ENCODE measurements at places on chromosomes 3 and 15.

DNA sequence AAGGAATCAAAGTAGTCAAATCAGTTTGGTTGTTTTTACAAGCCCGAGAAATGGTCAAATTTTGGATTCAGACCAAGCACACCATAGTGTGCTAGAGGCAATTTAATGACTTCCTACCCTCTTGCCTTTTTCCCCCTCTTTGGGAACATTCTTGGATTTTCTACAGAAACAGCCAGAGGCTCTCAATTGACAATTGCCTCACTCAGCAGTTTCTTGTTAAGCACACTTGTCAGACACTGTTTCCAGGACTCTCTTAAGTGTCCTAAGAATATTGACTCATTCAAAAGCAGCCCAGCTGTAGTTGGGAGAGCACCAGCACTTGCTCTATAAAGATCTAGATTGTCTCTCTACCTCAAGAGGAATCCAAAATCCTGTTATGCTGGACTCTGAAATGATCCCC is 1.5 kb upstream of the SLC35G2 start:
- DNase-seq = no peak

DNA sequence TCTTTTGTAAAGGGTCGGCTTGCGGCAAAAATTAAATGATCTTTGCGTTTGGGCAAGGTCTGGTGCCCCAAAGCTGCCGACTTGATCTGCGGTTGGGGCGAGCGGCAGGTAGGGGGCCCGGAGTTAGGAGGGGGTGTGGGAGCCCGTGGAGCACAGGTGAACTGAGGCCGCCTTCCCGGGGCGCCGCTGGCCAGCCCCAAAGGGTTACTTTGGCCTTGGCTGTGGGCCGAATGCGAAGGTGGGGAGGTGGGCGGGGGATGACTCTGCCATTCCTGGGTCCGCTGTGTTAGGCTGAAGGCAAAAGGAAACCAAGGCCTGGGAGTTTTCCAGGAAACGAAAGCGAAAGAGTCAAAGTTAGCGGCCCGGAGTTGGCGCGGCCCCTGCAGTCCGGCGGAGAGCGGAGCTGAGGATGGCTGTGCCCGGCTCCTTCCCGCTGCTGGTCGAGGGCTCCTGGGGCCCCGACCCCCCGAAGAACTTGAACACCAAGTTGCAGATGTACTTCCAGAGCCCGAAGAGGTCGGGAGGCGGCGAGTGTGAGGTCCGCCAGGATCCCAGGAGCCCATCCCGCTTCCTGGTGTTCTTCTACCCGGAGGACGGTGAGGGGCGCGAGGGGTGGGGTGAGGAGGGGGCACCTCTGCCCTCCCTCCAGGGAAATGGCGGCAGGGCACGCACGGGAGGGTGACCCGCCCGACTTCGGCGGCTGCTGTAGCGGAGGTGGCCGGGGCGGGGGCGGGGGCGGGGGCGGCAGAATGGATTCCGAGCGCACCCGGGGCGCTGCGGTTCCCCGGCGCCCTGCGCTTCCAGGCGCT is at the start of gene PARP14:
PARP14 (plus strand) TSS at position 365 of the 809 bp plus-strand sequence; CDS start at position 410, 45 bp downstream.
- DNase-seq = peak; percentile 94

DNA sequence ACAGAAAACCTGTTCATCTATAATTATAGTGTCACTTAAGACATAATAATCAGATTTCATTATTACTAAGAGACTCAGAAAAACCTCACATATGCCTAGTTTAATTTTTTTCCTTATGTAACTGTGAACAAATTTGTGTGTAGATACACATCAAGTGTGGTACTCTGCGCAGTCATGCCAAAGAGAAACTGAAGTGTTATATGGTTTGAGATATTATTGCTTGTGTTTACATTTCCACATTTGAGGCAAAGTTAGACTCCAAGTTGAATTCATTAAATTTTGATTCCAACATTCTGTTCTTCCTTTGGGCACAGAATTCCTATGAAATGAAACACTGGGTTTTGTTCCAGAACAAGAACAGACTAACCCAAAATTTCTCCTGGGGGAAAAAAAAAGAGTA is 2.2 kb downstream of the MBNL1 start:
- peak; percentile 33 for DNase-seq

DNA sequence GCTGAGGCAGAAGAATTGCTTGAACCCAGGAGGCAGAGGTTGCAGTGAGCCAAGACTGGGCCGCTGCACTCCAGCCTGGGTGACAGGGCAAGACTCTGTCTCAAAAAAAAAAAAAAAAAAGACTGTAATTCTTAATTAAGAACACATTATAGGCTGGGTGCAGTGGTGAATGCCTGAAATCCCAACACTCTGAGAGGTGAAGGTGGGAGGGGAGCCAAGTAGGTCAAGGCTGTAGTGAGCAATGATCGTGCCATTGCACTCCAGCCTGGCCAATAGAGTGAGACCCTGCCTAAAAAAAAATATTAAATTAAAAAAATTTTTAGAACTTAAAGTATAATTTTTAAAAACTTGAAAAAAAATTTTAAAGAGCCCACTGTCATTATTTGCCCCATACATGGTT is 13.4 kb upstream of the ARPIN start:
- DNase-seq = no peak

- no peak for DNase-seq
Observed at GRCh38 chr3:188448813-188449212, 294.9 kb downstream of the LPP start.

DNA sequence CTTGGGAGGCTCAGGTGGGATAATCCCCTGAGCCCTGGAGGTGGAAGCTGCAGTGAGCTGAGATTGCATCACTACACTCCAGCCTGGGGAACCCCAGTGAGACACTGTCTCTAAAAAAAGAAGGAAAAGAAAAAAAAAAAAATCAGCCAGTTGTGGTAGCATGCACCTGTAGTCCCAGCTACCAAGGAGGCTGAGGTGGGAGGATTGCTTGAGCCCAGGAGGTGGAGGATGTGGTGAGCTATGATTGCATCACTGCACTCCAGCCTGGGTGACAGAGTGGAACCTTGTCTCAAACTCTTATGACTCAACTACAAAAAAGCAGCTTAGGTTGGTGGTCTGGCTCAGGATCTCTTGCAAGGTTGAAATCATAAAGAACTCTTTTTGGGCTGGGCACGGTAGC is 19.3 kb upstream of the GPX1 start:
- DNase-seq = peak; percentile 54

DNA sequence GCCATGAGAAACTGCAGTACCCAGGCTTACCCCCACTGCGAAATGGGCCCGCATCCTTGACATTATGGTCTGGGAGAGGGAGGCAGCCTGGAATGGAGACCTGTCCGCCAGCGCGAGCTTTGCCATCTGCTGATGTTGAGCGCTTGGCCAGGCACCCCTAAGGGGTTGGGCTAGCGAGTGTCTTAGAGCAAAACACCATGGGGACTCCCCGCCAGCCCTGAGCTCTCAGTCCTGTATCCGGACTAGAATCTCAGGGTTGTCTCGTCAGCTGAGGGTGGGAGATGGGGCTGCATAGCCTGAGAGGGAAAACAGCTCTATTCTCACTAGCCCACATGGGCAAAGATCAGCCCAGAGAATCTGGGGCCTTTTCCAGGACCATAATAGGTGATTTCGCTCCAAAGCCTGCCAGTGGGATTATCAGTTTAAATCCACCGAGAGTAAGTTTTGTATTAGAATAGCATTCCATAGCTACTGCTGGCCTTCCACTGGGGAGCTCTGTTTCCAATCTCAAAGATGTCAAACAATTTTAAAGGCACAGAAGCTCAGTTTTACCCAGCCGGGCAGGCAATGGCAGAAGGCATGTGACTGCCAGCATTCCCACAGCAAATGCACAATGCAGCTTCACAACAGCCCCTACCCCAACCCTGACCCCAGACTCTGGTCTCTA is 167.5 kb upstream of the TPM1 start:
- DNase-seq = no peak

DNA sequence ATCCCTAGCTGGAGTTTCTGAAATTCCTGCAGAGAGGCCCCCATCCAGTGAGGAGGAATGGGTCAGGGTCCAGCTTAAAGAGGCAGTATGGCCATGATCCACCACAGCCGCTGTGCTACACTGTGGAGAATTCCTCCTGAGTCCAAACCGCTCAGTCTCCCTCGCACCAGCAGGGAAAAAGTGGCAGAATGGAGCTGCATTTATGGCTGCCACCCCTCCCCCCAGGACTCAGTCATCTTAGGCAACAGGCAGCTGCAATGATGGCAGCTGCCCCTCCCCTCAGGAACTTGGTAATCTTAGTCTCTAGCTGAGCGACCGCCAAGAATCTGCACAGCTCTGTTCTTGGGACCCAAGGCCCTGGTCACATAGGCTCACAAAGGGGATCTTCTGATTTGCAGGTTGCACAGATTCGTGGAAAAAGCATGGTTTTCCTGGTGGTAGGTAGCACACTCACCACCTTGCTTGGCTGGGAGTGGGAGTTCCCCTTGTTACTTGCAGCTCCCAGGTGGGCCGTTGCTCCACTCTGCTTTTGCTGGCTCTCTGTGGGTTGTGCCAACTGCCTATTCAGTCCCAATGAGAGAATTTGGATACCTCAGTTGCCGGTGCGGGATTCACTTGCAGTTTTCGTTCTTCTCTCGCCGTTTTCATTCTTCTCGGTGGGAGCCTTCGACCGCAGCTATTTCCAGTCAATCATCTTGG is 204.1 kb downstream of the STXBP5L start:
- no peak for DNase-seq

- DNase-seq = no peak
Observed at GRCh38 chr3:104909198-104909597, 457.5 kb upstream of the ALCAM start.

Data from inflammatory macrophage treated with lipopolysaccharide for 4 hours (primary cell).